ENCODE measurements at places on chromosomes 12 and 14. TPM values are rescaled to one million over a fixed set of nuclear protein-coding genes. Genes with fewer than 3 reads are reported as not detected.

Gene ERP27
- total RNA-seq: 2.3 TPM

Gene CBLN3
- total RNA-seq: 1.7 TPM

Gene PMEL
- 2.1 TPM for total RNA-seq

Gene IRAK3
- 7.8 TPM for total RNA-seq

Gene METTL1
- 51.8 TPM for total RNA-seq

Gene TTC6
- 13.8 TPM for total RNA-seq

- no peak for DNase-seq
Measured at GRCh38 chr14:50836515-50836914, 5.6 kb upstream of the NIN start.

- no peak for DNase-seq
Measured at GRCh38 chr12:12676605-12677004, 19.4 kb downstream of the GPR19 start.

- no peak for DNase-seq
Measured at GRCh38 chr14:64000749-64001148, 147.9 kb downstream of the SYNE2 start.

GRCh38 chr14:56145965-56146364, 27.8 kb downstream of the PELI2 start:
- no peak for DNase-seq

GRCh38 chr12:52682381-52682660, 2.1 kb upstream of the KRT1 start:
- no peak for DNase-seq

DNA sequence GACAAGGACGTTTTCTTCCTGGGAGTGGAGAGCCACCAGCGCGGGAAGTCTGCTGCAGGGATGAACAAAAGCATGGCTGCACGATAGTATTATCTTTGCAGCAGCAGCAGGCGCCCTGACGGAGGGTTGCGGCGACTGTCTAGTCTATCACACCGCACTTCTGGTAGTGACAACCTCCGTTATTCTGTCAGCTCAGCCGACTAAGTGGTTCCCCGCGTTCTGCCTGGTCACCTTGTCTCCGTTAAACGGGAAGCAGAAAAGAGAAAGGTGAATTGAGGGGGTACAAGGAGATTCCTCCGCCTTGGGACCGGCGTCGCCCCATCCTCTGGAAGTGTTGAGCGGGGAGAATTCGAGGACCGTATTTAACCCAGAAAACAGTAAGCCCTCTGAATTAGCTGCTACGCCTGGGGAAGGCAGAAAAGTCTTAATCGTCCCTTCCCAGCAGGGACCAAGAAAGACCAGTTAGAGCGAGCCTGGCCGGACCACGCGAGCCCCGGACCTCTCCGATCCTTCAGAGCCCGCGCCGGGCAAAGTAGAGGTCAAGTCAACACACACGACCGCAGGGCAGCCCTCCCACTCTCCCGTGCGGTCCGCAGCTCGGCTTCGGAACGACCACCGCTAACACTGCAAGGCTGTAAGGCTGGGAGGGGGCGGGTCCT, 536 bp upstream of the DAAM1 start:
- no peak for DNase-seq

DNA sequence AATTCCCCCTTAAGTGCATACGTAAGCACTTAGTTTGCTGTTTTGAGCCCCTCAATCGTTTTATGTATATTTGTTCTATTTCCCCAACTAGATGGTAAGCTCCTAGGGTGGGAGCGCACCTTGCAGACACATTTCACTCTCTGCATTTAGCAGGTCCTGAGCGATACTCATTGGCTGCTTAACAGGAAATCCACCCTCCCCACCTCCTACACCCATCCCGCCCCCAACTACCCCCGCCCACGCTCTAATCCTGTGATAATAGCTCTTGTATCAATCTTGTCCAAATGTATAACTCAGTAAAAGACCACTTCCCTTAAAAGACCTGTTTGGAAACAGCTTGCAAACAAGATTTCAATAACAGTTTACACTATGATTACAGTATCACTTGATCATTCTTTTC, 8.1 kb downstream of the LPAR5 start:
- DNase-seq: no peak

GRCh38 chr14:45785240-45785639, 532.2 kb upstream of the MIS18BP1 start:
- DNase-seq: no peak

DNA sequence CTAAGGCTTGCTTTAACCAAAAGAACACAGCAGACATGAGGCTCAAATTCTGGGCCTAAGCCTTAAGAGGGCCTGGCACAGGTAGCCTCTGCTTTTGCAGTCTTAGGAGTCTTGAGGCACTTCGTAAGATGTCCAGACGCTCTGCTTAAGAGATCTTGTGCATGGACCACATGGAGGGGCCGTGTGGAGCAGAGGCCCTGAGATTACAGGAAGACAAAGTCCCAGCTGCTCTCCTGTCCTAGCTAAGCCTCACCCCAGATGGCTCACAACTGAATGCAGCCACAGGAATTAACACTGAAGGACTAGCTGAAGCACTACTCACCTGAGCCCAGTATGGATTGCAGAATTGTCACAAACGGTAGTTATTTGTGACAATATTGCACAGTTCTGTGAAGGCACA, 446.0 kb downstream of the PDZRN4 start:
- no peak for DNase-seq

GRCh38 chr14:28142400-28143015, 624.1 kb upstream of the FOXG1 start:
- peak; percentile 16 for DNase-seq

DNA sequence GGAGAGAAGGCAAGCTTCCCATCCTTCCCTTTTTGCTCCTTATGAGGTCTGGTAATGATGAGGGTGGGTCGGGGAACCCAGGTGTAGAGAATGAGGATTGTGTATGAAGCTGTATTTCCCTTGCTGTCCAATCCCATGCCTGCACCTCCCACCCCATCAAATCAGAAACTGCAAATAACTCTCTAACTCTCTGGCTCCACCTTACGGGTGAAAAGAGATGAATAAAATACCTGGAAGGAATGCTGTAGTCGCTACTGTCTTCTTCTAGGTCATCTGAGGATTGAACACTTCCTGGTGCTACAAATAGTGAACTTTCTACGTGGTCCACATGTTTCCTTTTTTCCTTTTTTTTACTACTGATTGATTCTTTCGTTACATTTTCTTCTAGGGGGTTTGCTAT, 38.9 kb upstream of the DICER1 start:
- no peak for DNase-seq

DNA sequence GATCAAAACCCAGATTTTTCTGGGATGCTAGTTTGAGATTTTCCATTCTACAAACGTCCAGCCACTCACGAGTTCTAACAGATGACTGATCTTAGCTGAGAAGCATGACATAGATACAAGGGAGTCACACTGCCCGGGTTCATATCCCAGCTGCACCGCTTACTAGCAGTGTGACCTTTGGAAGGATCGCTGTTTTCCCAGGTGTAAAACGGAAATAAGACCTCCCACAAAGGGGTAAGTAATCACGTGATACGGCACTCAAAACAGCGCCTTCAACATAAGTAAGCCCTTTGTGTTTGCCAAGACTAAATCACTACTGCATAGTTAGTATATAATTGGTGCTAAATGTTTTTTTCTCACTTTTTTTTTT, 624 bp upstream of the PWP1 start:
- DNase-seq: peak; percentile 22

- DNase-seq: peak; percentile 45
Measured at GRCh38 chr14:20848316-20848954, 42.8 kb upstream of the RNASE3 start.

DNA sequence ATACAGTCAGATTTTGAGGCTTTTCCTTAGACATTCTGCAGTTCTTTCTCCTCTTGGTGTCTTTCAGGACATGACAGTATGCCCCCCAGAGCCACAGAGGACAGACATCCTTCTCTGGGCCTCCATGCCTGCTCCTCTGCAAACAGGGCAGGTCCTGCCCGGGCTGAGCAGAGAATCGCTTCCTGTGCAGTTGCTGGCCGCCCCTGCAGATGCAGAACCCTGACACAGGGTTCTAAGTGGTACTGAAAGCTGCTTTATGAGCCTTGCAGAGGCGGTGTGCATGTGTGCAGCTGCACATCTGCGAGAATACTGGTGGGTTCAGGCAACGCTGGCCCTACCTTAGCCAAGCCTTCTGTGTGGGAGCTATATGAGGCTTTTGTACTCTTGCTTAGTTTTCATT, 54.5 kb downstream of the FLRT2 start:
- no peak for DNase-seq

DNA sequence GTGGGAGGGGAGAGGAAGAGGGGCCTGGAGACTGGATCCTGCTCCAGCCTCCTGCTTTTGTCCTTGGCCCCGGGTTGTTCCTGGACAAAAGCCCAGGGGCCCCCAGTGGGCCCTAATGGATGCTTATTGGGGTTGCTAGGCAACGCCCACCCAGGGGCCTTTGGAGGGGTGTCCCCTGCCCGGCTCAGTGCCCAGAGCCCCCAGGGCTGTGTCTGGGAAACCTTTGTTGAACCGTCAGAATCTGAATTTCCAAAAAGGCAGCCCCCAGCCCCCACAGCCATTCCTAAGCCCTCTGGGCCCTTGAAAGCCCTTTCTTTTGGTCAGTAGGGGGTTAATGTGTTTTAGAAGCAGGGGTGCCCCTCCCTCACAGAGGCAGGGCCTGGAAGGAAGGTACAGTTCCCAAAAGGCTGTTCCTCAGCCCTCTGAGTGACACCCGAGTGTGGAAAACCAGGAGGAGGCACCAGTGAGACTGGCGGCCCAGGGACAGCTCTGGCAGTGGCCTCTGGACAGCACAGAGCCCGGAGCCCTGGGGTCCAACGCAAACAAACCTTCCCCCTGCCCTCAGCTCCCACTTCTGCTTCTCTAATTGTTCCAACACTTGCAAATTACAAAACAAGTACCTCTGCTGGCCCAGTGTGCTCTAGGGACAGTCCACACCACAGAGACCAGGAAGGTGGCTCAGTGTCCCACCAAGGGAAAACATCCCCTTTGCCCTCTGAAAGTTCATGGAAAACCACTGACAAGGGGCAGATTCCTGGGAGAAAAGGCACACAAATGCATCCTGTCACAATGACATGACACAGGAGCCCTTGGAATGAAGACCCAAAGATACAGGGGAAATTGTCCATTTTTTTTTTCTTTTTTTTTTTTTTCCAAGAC, 19.4 kb downstream of the HHIPL1 start:
- no peak for DNase-seq

DNA sequence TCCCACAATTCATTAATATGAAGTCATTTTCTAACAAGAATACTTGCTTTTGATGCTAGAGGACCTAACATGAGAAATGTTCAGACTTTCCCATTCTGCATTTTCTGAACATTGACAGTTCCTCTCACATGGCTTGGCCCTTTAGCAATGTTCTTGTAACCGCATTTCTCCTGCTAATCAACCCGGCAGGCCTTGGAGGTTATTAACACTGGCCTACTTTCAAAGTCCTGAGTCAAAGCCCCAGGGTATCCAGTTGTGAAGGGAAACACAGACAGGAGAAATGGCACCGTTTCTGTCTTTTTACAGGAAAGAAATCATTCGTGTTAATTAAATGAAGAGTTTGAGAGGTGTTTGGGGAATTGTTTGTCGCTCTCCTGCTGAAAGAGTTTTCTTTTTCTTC, 446.5 kb upstream of the MIS18BP1 start:
- DNase-seq: no peak

GRCh38 chr12:124829008-124829707, 34.5 kb downstream of the SCARB1 start:
- DNase-seq: peak; percentile 60

- DNase-seq: no peak
Measured at GRCh38 chr14:51410897-51411296, 170.8 kb downstream of the TMX1 start.

- no peak for DNase-seq
Measured at GRCh38 chr14:54348923-54349620, 47.7 kb upstream of the CDKN3 start.

DNA sequence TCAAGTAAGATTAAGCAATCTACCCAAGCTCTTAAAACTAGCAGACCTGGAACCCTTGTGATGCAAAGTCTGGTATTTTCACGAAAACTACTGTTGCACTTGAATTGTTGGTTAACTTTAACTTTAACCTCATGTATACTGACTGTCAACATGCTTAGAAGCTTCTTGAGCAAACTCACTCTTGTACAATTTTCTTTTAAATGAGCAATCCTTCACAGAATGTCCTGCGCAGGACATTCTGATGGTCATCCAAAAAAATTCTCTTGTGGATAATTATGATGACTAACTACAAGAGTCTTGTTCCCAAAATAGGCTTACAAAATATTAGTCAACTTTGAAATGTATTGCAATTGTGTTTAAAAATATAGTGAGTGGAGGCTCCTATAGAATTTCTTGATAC, 54.0 kb upstream of the PDE3A start:
- no peak for DNase-seq

- no peak for DNase-seq
Measured at GRCh38 chr14:91732439-91732838, 553 bp upstream of the CATSPERB start.

- no peak for DNase-seq
Measured at GRCh38 chr12:90024262-90024661, 315.6 kb upstream of the ATP2B1 start.

- DNase-seq: no peak
Measured at GRCh38 chr12:30021051-30021833, 237.5 kb upstream of the TMTC1 start.

- DNase-seq: no peak
Measured at GRCh38 chr12:34190054-34190453, 167.8 kb downstream of the ALG10 start.

GRCh38 chr12:122979001-122979907, 1.2 kb upstream of the ARL6IP4 start:
- no peak for DNase-seq

DNA sequence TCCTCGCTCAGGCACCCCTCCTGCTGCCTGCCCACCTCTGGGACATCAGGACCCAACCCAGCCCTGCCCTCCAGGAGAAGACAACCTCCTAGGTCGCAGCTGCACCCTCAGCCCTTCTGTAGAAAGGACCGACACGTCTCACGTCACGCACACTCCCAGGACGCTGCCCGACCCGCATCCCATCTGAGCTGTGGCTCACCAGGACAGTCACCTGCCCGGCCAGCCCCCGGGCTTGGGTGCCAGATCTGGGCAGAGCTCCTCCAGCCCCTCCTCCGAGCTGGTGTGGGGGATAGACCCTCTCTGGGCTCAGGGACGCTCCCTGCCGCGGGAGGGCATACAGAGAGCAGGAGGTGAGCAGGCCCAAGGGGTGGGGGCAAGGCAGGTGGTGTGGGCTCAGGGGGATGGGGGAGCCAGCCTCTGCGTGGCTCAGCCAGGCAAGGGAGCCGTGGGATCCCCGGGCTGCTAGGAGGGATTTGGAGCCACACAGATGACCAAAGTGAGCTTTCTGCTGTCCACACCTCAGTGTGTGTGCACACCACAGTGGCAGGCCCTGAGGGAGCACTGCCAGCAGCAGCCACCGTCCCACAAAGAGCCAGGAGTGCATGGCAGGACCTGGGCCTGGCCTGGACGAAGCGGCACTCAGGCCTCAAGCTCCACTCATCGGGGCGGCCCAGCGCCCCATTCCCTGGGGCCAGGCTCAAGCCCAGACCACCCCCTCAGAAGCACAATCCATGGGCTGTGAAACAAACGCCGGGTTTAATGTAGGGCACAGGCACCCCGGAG, 13.6 kb downstream of the DEGS2 start:
- DNase-seq: no peak

DNA sequence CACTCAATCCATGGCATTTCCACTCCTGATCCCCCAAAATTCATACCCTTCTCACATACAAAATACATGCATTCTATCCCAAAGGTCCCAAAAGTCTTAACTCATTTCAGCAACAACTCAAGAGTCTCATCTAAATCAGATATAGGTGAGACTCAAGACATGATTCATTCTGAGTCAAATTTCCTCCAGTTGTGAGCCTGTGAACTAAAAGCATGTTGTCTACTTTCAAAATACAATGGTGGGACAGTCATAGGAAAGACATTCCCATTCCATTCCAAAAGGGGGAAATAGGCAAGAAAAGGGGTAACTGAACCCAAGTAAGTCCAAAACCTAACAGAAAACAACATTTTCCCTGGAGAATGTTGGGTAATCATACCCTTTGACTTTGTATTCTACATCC, 103.3 kb downstream of the C12orf75 start:
- no peak for DNase-seq
